ENCODE measurements at places on chromosomes 7 and 10.

- DNase-seq: no peak
Observed at GRCh38 chr7:73470208-73470607, 36.6 kb downstream of the FZD9 start.

- peak; percentile 43 for DNase-seq
Observed at GRCh38 chr7:35975851-35976454, 175.1 kb downstream of the SEPTIN7 start.

GRCh38 chr10:51985336-51985735 lies 285.9 kb upstream of the CSTF2T start:
- no peak for DNase-seq

GRCh38 chr10:3226960-3227744 lies 54.6 kb upstream of the PITRM1 start:
- no peak for DNase-seq

DNA sequence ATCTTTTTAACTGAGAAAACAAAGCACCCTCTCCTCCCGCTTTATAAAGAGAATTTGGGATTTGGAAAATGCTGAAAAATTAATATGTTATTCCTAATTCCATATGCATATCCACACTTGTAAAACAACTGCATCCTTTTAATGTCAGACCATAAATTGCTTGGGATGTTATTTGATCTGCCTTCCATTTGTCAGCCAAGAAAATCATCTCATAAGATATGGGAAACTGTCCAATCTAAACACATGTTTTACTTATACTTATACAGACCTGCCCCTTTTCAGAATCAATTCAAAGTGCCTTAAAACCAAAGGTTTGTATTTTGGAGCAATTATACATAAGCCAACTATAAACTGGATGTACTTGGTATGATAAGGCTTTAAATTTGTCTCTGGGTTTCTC lies 595.5 kb upstream of the PFKP start:
- no peak for DNase-seq

DNA sequence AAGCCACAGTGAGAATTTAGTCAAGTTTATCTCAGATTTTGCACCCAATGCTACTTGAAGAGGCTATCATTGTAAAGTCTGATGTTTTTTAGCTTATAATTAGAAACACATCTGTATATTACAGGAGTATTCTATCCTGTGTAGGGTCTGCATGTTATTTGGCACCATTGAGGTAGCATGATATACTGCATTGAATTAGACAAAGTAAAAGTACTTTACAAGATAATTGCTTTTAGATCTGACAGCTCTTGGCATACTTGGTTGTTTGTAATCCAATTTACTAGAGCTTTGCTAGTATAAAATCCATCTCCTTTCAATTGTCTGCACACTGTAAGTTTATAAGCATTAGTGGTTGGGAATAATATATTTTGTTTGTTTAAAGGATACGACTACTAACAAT lies 714.3 kb downstream of the ANKRD7 start:
- no peak for DNase-seq

Data from CD8-positive, alpha-beta T cell (primary cell).